GM18507 (cell line): ENCODE measurements at places on chromosomes 2 and 18.

DNA sequence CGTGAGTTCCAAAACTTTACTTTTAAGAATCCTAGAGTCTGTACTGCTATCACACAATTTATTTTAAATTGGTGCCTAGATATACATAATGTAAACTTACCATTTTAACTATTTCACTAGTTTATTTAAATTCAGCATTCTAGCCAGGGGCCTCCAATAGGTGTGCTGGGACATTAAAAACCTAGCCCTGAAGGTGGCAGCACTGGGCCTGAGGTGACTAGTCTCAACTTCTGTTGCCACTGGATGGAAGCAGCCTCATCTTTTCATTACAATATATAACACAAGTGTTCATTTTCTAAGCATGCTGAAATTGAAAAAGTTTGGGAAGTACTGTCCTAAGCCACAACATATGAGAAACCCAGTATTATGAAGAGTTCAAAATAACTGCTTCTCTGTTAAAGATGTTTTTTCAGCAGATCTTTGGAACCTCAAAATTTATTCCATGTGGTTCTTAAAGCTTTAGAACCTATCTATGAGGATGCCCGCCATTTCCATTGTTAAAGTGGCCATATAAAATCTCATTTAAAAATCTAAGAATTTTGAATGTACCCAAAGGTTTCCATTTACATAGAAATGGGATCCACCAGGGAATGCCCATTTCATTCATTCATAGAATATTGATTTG is 2.9 kb upstream of the RBBP8 start:
- peak; percentile 46 for DNase-seq

DNA sequence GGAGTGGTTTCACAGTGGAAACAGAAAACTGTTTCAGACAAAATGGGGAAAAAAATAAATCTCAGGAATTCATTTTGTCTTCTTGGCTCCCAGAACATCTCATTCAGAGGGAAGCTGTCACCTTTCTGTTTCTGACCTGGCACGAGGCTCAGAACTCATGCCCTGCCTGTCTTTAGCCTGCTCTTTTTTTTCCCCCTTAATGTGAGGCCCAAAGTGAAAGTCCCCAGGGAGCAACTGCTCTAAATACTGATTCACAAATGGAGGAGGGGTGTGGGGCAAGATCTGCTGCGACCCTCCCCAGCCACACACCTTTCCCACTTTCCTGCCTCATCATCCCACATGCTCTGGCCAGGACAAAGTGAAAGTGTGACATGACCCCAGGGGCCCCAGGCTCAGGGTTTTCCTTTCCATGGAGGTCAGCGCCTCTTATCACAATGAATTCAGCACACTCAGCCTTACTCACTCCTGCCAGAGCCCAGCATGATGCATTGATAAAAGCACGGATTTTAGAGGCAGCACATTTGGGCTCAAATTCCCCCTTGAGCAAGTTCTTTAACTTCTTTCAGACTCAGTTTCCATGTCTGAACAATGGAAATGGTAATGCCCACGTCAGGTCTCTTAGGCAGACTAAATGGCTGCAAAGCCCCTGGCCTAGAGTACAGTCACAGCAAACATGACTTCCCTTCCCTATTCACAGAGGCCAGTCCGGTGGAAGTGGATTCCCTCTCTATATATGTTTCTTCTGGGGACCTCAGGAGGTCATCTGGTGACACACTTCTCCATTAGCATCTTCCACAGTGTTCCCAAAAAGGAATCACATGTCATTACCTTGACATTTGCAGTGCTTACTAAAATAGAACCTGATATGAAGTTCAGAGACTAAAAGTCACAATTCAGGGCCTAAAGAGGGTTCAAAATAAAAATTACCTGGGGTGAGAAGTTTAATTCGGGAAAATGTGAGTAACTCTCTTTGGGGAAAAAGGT is 55.3 kb upstream of the TMEM163 start:
- no peak for DNase-seq

- DNase-seq, result no peak
Measured at GRCh38 chr18:36934884-36935283, 106.0 kb downstream of the KIAA1328 start.

- DNase-seq, result no peak
Measured at GRCh38 chr18:22114526-22115321, 54.7 kb upstream of the GATA6 start.

DNA sequence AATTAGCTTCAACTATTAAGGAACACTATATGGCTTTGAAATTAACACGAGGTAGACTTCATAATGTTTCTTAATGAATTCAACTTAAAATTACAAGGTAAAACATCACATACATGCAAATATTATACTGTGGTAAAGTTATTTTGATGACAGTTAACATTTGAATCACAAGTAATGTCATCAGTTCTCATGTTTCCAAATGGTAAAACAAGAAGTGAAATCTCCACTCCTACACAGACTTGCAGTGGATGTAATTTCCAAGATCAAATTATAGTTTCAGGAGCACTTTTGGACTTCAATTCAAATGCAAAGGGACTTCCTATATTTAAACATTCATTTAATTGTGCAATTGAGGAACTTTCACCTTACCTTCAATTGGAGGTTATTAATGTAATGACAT is 39.1 kb downstream of the C18orf54 start:
- DNase-seq, result no peak

GRCh38 chr2:217185265-217185995 is 325.6 kb upstream of the TNP1 start:
- DNase-seq, result no peak

DNA sequence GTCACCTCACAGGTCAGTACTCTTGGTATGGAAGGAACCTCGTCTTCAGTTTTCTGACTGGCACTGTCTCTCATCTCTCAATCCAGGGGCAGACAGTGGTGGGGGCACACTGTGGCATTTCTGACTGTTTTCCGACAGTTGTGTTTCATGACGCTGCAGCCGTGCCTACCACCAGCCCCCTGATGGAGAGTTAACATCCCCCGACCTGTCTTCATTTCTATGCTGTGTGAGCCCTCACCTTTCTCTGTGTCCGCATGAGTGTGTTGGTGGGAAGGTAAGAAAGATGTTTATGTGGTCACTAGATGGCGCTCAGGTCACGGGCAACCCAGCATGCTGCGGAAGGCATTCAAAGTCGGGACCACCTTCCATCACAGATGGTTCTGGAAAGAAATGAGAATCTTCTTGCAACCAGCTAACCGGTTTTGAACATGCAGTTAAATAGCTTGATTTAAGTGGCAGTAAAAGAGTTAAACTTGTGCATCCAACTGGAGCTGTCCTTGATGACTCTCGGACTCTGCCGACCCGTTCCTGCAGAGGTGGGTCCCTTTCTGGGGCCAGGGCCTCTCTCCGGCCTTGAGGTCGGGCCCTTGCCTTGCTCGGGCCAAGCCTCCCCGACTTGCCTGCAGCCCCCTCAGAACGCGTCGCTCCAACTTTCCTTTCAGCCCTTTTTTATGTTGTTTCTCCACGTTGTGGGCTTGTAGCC is 92.4 kb downstream of the DYSF start:
- peak; percentile 30 for DNase-seq

- DNase-seq, result no peak
Measured at GRCh38 chr2:179274749-179275148, 10.1 kb upstream of the SESTD1 start.

DNA sequence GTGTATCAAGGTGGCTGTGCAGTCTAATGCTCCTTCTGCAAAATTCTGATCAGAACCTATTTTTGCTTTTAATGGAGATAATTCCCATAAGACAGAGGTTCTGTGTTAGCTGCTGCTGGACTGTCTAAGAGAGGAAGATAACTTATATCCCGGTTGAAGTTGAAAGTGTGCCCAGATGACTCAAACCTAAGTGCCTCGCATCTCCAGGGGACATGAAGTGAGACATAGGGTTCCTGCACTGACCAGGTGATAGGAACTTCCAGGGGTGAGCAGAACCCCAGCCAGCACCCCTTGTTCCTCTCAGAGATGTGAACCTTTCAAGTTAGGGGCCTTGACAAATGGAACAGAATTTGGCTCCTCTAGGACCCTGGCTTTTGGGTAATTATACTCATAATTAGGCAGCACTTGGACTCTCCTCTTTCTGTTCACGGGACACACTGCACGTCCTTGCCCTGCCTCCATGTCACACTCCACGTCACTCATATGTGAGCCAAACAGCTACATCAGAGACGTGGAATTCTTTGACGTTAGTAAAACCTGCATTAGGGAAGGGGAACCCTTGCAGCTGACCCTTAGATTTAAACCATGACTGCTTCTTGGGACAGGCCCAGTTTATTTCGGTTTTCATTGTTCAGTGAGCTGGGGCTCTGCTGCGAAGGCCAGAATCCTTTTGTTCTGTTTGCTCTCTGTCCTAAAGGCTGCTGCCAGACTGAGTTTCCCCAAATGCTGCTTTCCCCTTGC is 104.5 kb upstream of the ALPP start:
- DNase-seq, result no peak

- DNase-seq, result no peak
Measured at GRCh38 chr2:54666634-54667265, 56.7 kb upstream of the EML6 start.

DNA sequence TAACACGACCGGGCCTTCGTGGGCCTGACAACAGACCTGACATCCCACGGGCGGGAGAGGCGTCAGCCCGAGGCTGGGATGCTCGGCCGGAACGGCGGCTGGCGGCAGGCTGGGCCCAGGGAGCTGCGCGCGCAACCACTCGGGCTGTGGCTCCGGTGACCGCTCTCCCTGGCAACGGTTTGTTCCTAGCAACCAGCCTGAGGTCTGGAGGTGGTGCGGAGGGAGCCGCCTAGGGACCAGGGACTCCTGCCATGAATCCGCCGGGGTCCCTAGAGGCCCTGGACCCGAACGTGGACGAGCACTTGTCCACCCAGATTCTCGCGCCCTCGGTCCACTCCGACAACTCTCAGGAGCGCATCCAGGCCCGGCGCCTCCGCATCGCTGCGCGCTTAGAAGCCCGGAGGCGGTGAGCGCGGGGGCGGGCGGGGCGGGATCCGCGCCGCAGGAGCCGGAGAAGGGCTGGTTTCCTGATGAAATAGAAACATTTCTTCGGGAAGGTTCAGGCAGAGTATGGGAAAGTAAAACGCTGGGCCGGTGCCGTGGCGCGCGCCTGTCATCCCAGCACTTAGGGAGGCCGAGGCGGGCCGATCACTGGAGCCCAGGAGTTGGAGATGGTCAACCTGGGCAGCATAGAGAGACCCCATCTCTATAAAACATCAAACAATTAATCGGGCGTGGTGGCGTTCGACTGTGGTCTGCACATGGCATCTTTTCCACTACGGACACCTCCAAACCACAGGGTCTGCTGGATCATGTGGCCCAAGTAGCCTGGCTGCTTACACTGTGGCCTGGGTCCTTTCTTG is at the start of gene DRC1:
TSS of gene DRC1 (plus strand) at position 182 of the 803 bp plus-strand sequence. CDS start at position 252, 70 bp downstream.
- DNase-seq, result no peak

GRCh38 chr2:217929757-217930707 is 72.8 kb downstream of the TNS1 start:
- DNase-seq, result no peak

GRCh38 chr2:54755641-54756326 is 32.3 kb downstream of the EML6 start:
- DNase-seq, result no peak

DNA sequence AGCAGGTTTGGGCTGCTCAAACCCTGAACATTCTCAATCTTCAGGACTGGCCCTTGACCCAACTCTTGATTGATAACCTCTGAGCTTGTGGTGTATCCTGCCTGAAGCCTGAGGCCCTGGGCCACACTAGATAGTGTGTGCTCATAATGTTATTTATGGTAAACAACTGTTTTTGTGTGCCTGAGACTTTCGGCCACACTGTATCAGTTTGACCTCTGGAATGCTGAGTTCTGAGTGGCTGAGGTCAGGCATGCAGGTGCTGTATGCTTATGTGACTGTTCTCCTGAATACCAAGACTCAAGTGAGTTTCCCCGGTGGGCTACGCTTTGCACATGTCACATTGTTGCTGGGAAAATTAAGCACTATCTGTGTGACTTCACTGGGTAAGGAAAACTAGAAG is 82.2 kb upstream of the RMP24 start:
- no peak for DNase-seq

GRCh38 chr2:6412533-6413091 is 453.1 kb downstream of the CMPK2 start:
- DNase-seq, result no peak

GRCh38 chr2:143140864-143141661 is 11.8 kb downstream of the ARHGAP15 start:
- no peak for DNase-seq

GRCh38 chr2:208545403-208546042 is 138.9 kb downstream of the PTH2R start:
- DNase-seq, result no peak

- DNase-seq, result no peak
Measured at GRCh38 chr2:147824620-147825019, 20.2 kb upstream of the ACVR2A start.

DNA sequence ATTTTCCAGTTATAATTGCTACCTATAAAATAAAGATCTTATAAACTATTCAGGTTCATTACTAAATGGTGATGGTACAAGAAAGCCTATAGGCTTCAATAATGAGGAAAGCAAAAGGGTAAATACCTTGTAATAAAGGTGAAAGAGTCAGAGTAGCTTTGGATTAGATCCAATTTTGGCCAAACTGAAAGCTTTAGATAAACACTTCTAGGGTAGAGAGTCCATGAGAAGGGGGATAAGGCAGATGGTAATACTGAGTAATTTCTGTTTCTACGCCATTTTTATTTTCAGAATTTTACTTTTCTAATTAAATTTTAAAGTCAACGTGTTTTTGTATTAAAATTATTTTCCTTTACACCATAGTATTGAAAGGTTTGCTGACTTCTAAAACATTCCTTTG is 9.4 kb downstream of the CASP8 start:
- DNase-seq, result no peak

DNA sequence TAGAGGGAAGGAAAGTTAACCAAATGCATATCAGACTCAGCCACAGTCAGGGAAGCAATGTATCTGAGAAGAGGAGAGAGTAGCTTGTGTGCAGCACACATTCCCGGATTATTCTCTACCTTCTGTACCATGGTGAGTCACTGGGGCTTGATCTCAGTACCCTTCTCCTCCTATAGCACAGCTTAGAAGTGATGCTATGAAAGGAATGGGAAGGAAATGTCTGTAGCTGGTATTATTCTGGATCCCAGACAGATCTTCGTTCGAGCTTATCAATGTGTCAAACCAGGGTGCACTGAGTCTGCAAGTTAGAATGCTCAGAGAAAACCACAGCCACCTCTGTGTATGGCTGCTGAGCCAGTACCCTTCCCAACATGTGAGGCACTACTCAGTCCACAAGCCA is 88.0 kb upstream of the NFU1 start:
- no peak for DNase-seq
